Ureter (tissue), 1 donor: ENCODE measurements at places on chromosomes 12 and 14. TPM values are rescaled to one million over a fixed set of nuclear protein-coding genes. Genes with fewer than 3 reads are reported as not detected.

The GPRC5A gene
- total RNA-seq: 26.2 TPM

GRCh38 chr12:26978801-26979200 lies 35.4 kb downstream of the TM7SF3 start:
- DNase-seq: no peak

DNA sequence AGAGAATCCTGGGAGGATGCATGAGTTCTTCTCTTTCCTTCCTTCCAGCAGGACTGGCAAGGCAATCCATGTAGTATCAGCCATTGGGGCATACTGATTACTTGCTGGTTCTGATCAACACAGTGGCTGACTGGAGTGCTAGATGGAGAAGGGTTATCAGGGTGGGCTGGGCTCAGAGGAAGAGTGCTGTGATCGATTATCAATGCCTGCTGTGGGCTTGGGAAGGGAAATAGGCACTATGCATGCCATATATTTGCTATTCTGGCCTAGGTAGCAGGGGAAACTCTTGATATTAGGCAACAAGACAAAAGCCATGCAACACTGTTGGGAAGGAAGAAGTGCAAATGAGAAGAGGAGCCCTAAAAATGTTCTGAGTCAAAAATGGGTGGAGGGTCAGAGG lies 45.8 kb downstream of the HRK start:
- DNase-seq: no peak

The KRT72 gene
- not detected for total RNA-seq

DNA sequence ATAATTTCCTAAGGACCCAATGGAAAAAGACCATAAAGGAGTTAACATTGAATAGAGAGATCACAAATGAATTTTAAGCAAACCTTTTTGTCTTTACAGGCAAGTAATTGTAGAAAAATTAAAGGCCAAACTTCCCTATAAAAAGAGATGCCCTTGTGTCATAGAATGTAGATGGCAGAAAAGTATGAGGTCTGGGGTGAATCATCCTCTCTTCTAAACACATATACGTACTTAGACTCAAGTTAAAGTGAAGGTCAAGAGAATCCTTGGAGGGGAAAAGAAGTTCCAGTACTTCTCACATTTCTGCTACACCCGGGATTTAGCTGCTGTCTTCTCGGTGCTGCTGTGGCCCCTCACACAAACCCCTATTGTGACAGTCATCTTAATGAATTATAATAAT lies 116.2 kb upstream of the ARID2 start:
- DNase-seq: no peak

DNA sequence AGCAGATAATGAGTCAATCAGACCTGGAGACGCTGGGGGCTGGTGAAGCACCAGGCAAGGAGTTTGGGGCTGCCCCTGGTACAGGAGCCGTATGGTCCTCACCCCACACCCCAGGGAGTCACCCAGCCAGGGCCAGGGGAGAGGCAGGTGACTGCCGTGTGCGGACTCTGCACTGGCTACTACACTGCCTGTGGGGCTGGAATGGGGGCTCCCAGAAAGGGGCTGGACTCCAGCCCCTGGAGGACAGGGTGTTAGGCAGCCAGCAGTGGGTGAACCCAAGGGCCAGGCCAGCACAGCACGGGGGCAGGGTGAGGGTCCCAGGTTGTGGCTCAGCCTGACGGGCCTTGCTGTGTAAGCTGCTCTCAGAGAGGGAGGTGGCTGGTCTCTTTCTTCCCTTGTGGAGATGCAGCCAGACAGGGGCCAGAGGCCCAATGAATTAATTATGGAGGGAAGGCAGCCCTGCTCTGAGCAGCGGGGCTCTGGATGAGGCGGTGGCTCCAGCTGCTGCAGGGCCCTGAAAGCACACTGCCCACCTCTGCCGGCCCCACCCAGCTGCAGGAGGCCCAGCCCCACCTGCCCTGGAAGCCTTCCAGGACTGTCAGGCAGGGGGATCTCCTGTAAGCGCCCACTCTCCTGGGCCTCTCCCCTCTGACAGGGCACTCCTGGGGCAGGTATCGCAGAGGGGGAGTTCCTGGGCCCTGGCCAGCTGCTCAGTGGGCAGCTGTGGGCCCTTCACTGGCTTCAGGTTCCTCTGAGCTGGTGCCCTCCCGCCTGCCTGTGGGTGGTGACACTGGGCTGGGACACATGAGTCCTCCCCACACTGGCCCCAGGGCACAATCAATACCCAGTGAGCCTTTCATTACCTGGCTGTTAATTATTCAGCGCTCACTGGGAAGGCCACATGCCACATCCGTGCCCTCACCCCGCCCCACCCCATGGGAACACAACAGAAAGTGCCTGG lies 142.5 kb upstream of the C14orf180 start:
- no peak for DNase-seq

DNA sequence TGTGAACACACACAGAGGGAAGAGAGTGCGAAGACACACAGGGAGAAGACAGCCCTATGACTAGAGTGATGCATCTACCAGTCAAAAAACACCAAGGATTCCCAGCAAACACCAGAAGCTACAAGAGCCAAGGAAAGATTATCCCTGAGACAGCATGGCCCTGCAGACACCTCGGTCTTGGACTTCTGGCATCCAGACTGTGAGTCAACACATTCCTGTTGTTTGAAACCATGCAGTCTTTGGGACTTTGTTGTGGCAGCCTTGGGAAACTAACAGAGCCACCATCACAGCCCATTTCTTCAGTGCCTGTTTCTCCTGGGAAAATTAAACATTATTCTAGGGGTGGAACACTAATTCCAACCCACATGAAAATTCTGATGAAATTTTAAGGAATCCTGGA lies 220.6 kb downstream of the GXYLT1 start:
- no peak for DNase-seq

- DNase-seq: no peak
Observed at GRCh38 chr12:213527-213932, 427 bp downstream of the SLC6A12 start.

The TSPAN9 gene
- 53.0 TPM for total RNA-seq

The RNASE7 gene
- total RNA-seq: 0.94 TPM

The AICDA gene
- not detected for total RNA-seq

The RNASE3 gene
- not detected for total RNA-seq

- no peak for DNase-seq
Observed at GRCh38 chr12:39357041-39357440, 85.9 kb downstream of the KIF21A start.

DNA sequence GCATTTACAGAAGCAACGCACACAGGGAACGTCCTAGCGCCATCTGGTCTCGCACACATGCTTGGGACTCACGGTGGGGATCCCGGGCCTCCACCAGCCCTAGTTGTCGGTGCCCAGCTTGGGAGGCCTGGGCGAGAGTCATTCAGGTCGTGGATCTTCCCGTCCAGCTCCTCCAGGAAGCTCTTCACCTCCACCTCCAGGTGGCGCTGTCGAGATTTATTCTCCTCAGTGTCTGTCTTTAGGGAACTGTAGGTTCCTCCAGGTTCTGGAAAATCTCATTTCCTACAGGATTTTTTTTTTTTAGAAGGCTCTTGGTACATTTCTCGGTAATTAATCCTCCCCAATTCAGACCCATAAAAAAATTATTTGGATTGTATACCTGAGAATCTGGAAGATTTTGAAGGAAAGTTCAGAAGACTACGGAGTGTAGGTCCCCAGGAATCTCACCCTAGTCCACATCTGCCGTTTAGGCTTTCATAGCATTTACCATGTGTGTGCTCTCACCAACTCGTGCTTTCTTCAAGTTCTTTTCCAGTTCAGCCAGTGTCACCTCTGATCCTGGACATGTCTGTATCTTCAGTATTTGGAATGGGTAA lies 910.0 kb downstream of the TMEM121 start:
- no peak for DNase-seq
